ENCODE measurements at places on chromosomes 4 and X.
A peak's percentile ranks its signal among the peaks of the same experiment; 100 is the strongest.

GRCh38 chr4:101031971-101032370, 315.4 kb downstream of the PPP3CA start:
- DNase-seq: no peak

GRCh38 chr4:22315628-22316027, 200.2 kb downstream of the ADGRA3 start:
- DNase-seq: no peak

- no peak for DNase-seq
Measured at GRCh38 chr4:165175879-165176278, 31.5 kb upstream of the KLHL2 start.

DNA sequence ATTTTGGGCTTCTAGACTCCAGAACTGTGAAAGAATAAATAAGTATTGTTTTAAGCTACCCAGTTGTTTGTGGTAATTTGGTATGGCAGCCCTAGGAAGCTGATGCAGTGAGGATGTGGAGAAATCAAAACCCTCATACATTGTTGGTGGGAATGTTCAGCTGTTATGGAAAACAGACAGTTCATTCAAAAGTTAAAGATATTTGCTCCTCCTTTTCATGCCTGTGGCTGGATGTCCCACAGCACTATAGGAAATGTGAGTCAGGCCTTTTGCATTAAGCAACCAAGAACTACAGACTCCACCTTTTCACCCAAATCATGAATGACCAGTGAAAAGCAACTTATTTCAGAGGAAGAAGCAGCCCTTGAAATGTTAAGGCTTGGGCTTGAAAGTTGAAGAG, 6.7 kb downstream of the BBS12 start:
- no peak for DNase-seq

- no peak for DNase-seq
Measured at GRCh38 chr4:18049446-18049845, 27.9 kb upstream of the LCORL start.

DNA sequence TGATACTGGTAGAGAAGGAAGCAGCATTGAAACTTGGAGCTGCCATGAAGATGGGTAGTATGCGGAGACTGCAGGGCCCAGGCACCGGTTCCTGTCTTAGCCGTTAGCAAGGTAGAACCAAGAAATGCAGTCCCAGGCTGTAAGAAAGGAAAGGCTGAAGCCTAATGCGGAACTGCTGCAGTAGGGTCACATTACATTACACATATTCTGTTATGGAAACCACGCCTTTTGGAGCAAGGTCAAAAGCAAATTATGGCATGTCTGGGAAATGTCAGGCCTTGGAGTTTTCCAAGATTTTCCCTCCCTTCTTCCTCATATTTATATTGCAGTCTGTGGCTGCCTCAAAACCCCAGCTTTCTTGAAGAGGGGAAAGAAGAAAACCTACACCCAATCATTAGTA, 204.8 kb upstream of the RASGEF1B start:
- DNase-seq: no peak

DNA sequence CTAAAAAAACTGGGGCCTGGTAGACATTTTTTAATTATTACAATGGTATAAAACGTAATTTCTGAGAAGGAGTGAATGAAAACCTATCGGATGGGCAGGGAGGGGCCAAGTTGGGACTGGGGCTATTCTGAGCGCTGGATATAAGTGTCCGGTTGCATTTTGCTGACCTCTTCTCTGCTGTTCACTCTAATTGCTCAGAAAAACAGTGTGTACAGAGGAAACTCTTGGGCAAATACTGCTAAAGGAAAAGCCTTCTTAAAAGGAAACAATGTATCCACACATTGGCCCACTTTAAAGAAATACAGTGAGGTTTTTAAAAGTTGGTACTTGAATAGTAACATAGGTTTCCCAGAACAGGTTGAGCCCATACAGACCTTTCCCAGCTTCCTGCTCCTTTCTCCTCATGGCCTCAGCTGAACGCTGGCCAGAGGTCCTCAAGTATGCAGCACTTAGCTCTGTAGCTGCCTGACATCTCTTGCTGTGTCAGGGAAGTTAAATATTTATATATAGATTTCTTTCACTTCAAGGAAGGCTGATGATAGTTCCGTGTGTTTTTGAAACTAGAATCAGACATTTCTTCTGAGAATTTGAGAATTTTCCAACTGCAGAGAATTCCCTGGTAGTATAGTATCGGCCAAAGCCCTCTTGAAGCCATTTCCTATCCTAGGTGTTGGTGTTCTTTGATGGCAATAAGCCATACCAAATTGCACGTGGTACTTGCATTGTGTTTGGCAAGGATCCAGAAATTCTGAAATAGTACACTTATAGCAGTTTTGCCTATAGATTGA, 97.1 kb upstream of the SLC4A4 start:
- no peak for DNase-seq

DNA sequence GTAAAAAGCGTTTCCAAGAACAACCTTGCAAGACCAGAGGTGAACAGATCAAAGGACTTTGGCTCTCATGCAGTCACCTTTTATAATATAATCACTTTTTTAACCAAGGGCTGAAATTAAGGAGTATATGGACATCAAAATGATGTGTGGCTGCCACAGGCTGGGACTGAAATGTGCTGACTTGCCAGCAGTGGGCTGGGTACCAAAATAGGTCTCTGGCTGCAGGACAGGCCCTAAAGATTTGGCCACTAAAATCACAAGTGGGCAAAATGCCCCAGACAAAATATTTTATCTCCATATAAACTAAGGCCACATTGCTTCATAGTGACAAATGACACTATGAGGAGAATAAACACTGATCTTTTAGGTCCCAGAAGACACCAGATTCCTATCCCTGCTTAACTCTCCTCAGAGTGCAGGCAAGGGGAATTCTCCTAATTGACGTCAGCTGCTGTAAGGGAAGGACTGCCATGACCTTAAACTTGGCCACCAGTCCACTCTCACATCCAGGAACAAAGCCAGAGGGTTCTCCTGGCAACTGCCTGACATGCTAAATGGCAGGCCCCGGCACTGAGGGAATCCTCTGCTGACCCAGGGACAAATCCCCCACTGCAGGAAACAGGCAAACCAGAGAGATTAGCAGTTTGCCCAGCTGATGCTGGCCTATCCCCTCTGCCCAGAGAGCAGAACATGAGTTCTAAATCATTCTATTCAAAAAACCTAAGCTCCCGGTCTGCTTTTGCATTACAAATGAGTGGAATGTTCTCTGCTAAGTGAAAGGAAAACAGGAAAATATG, 155.8 kb downstream of the PPP3CA start:
- DNase-seq: no peak

GRCh38 chrX:38896724-38897298, 95.6 kb downstream of the MID1IP1 start:
- no peak for DNase-seq

- peak; percentile 35 for DNase-seq
Measured at GRCh38 chr4:83074086-83074704, 39.2 kb downstream of the COPS4 start.

DNA sequence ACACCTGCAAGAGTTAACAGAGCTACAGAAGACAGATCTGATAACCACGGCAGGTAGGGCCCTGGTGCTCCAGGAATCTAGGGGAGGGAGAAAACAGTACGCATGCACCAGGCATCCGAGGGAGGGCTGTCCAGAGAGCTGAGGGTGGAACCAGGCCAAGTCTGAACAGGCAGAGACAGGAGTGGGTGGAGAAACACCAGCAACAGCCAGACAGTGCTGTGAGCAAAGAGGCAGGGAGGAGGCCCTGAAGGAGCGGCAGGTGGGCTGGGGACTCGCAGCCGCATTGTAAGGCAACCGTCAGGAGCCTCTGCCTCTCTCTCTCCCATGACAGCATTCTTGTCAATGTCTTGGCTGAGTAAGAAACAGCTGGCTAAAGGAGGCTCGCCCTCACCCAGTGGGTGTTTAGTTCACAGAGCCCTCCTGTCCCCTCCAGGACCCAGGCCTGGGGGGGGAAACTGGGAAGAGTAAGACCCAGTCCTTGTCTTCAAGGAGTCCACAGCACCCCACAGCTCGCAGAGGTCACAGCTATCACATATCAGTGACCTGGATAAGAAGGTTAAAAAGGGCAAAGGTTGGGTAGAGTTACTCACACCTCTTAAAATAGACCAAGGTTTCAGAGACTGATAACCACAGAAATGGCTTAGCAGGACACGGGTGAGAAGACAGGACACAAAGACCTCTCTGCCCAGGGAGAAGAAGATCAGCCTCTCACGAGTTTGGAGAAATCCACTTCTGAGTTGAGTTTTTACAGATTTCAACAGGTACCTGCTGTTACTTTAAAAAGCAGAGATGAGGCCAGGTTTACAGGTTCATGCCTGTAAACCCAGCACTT, 10.5 kb downstream of the ACSL1 start:
- no peak for DNase-seq

DNA sequence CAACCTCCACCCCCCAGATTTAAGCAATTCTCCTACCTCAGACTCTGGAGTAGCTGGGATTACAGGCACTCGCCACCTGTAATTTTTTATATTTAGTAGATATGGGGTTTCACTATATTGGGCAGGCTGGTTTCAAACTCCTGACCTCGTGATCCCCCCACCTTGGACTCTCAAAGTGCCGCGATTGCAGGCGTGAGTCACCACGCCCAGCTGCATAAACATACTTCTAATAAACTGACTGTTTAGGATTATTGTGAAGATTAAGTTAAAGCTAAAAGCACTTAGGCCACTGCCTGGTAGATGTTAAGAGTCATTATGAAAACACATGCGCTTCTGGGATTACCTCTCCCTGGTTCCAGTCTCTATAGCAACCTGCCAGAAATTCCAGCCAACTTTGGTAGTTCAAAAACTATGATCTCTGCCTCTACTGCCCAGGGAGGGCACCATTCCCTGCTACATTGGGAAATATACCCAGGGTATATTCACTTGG, 30.2 kb upstream of the GRIA3 start:
- no peak for DNase-seq

DNA sequence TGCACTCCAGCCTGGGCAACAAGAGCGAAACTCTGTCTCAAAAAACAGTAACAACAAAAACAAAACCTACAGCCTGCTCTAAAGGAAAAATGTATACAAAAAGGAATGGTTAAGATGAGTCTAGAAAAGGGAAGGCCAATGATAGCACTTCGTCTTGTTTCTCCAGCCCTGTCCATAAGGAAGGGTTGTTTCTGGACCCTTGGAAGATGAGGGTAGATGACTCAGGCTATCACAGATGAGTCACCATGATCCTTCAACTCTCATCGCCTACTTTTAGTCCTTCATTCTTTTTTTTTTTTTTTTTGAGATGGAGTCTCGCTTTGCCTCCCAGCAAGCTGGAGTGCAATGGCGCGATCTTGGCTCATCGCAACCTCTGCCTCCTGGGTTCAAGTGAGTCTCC, 8.8 kb downstream of the PLA2G12A start:
- DNase-seq: no peak
